A172 (cell line): ENCODE measurements at places on chromosomes 6 and 20. TPM values are rescaled to one million over a fixed set of nuclear protein-coding genes. Genes with fewer than 3 reads are reported as not detected.

TMC2 gene
- total RNA-seq, result not detected in 2 replicates

EBF4 gene
- 5.2 and 7.2 TPM in 2 replicates for total RNA-seq

MYCT1 gene
- total RNA-seq, result 1.5 and 2.9 TPM in 2 replicates

TMEM244 gene
- total RNA-seq, result not detected in 2 replicates

SLC17A2 gene
- not detected in 2 replicates for total RNA-seq

CLVS2 gene
- not detected in 2 replicates for total RNA-seq

IFNGR1 gene
- 31.9 and 34.6 TPM in 2 replicates for total RNA-seq

ARHGAP18 gene
- total RNA-seq, result 112 and 140 TPM in 2 replicates

SLC4A11 gene
- 4.8 and 5.2 TPM in 2 replicates for total RNA-seq

ZNF391 gene
- 0.53 and 3.3 TPM in 2 replicates for total RNA-seq

SPATS1 gene
- total RNA-seq, result not detected in 2 replicates

ADAM33 gene
- total RNA-seq, result not detected in 2 replicates

CEP57L1 gene
- 43.0 and 52.4 TPM in 2 replicates for total RNA-seq

F13A1 gene
- total RNA-seq, result not detected in 2 replicates

SNAI1 gene
- 0.62 and 2.6 TPM in 2 replicates for total RNA-seq

OR12D3 gene
- not detected in 2 replicates for total RNA-seq

C6orf58 gene
- 0.21 and 0.24 TPM in 2 replicates for total RNA-seq

KIF6 gene
- 0.26 TPM in 2 replicates for total RNA-seq

SLC22A7 gene
- not detected in 2 replicates for total RNA-seq

NOX3 gene
- total RNA-seq, result not detected in 2 replicates

BNIP5 gene
- total RNA-seq, result not detected in 2 replicates

MCCD1 gene
- total RNA-seq, result not detected in 2 replicates

KHDC1 gene
- 6.4 and 8.5 TPM in 2 replicates for total RNA-seq

GNRH2 gene
- total RNA-seq, result not detected in 2 replicates

SMIM26 gene
- total RNA-seq, result 169 and 202 TPM in 2 replicates

BTN1A1 gene
- not detected in 2 replicates for total RNA-seq

SMLR1 gene
- total RNA-seq, result not detected in 2 replicates

SLC25A27 gene
- 0.02 and 2.9 TPM in 2 replicates for total RNA-seq

FAM162B gene
- total RNA-seq, result not detected in 2 replicates

LRFN2 gene
- total RNA-seq, result not detected in 2 replicates

PRSS16 gene
- total RNA-seq, result 0.12 and 0.62 TPM in 2 replicates

PPP1R14C gene
- total RNA-seq, result 0.03 and 0.60 TPM in 2 replicates
